Aorta (tissue), 5 donors: ENCODE measurements at places on chromosomes 3 and 15. TPM values are rescaled to one million over a fixed set of nuclear protein-coding genes. Genes with fewer than 3 reads are reported as not detected.

Gene RGMA
- 25.3 TPM for total RNA-seq

GRCh38 chr3:42652611-42653302 is 740 bp upstream of the ZBTB47 start:
- no peaks in the 10 kb centered on the region for H3K36me3 ChIP-seq
- peak overlapping the region; percentile 94 for H3K27ac ChIP-seq
- H3K27me3 ChIP-seq, result no peaks in the 10 kb centered on the region
- H3K4me3 ChIP-seq, result peak overlapping the region; percentile 8
- DNase-seq, result peak; percentile 85

GRCh38 chr3:64242435-64242834 is 17.2 kb upstream of the PRICKLE2 start:
- no peak for DNase-seq
- H3K4me3 ChIP-seq, result no peak overlapping the region
- H3K36me3 ChIP-seq, result no peaks in the 10 kb centered on the region
- no peaks in the 10 kb centered on the region for H3K27me3 ChIP-seq
- H3K4me1 ChIP-seq, result peaks cover 3% of the 10 kb centered on the region

- DNase-seq, result no peak
- no peaks in the 10 kb centered on the region for H3K36me3 ChIP-seq
- no peak overlapping the region for H3K27ac ChIP-seq
- no peaks in the 10 kb centered on the region for H3K27me3 ChIP-seq
- H3K4me1 ChIP-seq, result no peaks in the 10 kb centered on the region
- no peak overlapping the region for H3K4me3 ChIP-seq
These were observed 3.0 kb downstream of the CHRNA7 start for GRCh38 chr15:32033186-32033890.
